ENCODE measurements at places on chromosomes 5 and 9. TPM values are rescaled to one million over a fixed set of nuclear protein-coding genes. Genes with fewer than 3 reads are reported as not detected.
A peak's percentile ranks its signal among the peaks of the same experiment; 100 is the strongest.

DNA sequence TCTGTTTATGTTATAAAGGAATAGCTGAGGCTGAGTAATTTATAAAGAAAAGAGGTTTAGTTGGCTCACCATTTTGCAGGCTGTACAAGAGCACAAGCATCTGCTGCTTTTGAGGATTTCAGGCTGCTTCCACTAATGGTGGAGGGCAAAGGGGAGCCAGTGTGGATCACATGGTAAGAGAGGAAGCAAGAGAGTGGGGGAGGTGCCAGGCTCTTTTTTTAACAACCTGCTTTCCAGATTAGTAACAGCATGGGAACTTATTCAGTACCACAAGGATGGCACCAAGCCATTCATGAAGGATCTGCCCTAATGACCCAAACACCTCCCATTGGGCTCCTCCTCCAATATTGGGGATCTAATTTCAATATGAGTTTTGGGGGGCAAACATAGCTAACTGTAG, 40.4 kb downstream of the CCL28 start:
- DNase-seq = no peak

GRCh38 chr9:135751501-135751900, 49.5 kb downstream of the KCNT1 start:
- no peak for DNase-seq

GRCh38 chr5:178103612-178104011, 9.7 kb upstream of the N4BP3 start:
- no peak for DNase-seq

DNA sequence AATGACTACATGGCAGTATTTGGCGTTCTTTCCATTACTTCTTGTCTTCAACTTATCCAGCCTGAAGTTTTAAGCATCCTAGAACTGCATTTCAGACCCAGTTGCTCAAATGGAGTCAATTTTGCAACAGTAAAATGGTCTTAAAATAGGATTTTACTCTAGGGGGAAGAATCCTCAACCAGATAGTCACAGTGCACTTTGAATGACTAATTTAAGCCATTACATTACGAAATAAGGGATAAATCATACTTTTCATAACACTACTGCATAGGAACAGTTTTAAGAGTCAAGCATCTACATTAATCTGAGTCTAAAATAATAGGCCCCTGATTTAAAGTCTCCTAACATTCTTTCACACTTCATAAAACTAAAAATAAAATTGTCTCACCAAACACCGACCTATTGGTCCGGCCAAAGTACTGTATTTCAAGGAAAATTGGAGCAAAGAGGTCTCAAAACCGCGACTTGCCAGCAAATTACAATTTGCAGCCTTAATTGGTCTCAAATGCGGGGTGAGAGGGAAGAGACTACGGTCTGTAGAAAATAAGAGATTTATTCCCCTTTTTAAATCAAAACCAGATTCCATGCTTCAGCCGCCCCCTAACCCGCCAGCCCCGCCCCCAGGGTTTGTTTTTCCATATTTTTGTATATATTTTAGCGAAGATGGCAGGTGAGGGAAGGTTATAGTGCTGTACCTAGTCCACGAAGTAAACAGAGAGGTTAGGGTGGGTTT, 1.2 kb upstream of the SMARCA2 start:
- no peak for DNase-seq

- peak; percentile 67 for DNase-seq
These were observed 7.3 kb downstream of the COL5A1 start for GRCh38 chr9:134648701-134649530.

DNA sequence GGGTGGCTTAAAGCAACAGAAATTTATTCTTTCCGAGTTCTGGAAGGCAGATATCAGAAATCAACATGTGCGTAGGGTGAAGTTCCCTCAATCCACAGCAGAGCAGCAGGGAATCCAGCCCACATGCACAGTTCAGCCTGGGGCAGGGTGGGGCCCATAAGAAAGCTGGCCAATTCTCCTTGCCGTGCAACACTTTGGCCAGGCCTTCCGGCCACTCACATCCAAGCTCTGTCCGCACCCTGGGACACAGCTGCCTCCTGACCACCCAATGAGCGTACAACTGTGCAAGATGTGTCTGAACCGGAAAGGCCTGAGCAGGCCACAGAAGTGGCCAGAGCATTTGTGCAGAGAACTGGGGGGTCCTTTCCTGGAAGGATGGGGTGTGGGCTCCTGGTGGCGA, 274.9 kb downstream of the GADD45G start:
- DNase-seq = no peak

DNA sequence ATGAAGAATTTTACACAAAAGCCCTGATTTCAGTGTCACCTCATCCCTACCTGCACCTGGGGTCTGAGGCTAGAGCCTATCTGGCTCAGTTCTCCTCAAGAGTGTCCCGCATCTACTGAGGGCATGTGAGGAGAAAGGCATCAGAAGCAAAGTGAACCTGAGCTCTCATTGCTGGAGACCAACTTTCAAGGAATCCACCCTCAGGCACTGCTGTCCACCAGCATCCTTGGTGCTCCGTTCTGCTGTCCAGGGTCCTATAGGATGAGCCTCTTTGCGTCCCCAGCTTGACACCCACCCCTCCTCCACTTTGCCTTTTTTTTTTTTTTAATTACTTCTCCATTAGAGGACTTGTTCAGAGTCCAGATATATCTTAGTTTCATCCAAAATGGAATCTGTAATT, 49.5 kb downstream of the CAMSAP1 start:
- DNase-seq = peak; percentile 18

DNA sequence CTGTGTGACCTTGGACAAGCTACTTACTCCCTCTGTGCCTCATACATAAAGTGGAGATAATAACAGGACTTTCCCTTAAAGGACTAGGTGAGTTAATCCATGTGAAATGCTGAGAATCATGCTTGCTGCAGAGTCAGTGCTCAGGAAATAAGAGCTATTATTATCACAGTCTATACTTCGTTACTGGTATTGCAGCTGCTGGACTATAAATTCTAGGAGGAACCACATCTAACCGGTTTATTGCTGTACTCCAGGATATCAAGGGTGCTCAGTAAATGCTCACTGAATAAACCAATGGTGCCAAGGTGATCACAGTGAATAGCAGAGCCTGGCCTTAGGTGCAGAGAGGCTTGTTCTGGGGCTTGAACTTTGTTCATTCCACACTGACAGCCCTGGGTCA, 69.3 kb downstream of the HSPA4 start:
- DNase-seq = no peak

DNA sequence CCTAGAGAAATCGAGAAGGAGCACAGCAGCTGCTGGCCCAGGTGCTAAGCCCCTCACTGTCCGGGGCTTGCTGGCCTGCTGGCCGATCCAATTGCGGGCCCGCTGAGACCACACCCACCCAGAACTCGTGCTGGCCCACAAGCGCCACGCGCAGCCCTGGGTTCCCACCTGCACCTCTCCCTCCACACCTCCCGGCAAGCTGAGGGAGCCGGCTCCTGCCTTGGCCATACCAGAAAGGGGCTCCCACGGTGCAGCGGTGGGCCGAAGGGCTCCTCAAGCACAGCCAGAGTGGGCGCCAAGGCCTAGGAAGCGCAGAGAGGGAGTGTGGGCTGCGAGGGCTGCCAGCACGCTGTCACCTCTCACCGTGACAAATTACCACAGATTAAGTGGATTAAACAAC, 6.8 kb upstream of the BNC2 start:
- DNase-seq = no peak

- no peak for DNase-seq
These were observed 94.1 kb upstream of the LIFR start for GRCh38 chr5:38650540-38650939.

AJM1 gene
- total RNA-seq = 0.87 TPM

GFI1B gene
- not detected for total RNA-seq

PCDHGA10 gene
- 0.90 TPM for total RNA-seq

SLC45A2 gene
- not detected for total RNA-seq

PDE6A gene
- total RNA-seq = not detected

All from HT1080 (cell line).